Thymus (tissue), 14 donors: ENCODE measurements at places on chromosomes 16 and 17.

DNA sequence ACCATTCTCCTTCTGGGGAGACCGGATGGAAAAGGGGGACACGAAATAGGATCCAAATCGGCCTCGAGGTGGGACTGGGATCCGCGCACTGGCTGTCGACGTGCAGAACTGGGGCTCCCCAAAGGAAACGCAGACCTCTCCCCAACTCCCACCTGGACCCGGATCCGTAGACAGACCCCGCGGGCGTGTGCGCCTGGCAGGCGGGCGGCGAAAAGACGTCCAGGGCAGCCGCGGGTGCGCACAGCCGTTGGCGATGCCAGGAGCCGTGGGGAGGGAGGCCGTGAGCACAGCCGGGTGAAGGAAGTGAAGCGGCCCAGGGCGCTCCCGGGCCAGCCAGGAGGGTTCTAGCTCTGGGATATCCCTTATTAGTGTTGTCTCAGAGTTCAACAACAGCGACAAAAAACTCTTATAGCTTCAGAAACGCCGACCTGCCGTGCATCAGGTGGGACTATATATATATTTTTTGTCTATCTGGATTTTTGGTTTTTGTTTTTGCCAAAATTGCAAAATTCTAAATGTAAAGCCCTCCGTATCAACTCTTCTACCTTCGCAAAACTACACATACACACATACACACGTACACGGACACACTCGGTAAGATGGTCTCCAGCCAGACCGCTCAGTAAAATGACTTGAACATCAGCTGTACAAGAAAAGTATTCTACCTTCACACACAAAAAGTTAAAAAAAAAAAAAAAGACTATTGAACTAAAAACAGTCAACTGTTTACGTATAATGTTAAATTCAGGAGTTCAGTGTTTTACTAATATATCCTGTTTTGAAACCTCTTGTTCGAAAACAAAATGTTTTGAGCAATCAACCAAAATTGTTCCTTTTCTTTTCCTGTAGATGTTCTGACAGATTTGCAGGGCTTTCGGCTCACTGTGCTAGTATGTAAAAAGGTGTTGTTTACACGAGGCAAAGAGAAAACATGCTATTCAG lies 5.2 kb upstream of the AATF start:
- DNase-seq, result no peak

DNA sequence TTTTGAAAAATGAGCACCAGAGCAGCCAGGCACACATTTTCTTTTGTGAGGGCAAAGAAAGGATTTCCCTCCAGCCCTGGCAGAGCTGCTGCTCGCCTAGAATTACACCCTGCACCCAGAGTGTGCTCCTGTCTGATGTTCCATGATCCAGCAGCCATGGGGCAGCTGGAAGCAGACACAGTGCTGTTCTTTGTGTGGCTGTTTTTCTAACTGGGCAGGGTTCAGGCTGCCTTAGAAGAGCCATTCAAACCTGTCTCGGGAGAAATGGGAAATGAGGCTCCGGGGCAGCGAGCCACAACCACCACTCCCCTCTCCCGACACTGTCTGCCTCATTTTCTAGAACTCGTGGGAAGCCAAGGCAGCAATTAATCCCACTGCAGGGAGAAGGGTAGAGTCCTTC lies 28.9 kb downstream of the LITAF start:
- no peak for DNase-seq

DNA sequence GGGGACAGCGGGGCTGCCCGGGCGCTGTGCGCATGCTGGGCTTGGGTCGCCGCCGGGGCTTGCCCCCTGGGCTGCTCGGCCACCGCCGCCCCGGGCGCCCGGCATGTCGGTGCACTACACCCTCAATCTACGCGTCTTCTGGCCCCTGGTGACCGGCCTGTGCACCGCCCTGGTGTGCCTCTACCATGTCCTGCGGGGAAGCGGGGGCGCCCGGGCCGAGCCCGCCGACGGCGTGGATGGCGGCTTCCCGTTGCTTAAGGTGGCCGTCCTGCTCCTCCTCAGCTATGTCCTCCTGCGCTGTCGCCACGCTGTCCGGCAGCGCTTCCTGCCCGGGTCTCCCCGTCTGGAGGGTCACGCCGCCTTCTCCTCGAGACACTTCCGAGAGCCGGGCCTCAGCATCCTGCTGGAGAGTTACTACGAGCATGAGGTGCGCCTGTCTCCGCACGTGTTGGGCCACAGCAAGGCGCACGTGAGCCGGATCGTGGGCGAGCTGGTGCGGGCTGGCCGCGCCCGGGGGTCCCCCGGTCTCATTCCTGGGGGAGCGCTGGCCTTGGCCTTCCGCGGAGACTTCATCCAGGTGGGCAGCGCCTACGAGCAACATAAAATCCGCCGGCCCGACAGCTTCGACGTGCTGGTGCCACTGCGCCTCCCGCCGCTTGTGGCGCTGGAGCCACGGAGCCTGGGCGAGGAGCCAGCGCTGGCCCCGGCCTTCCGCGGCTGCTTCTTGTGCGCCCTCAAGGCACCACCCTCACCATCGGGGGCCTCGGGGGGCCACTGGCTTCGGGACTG lies 789 bp downstream of the ITPRIPL2 start:
- no peak for DNase-seq

DNA sequence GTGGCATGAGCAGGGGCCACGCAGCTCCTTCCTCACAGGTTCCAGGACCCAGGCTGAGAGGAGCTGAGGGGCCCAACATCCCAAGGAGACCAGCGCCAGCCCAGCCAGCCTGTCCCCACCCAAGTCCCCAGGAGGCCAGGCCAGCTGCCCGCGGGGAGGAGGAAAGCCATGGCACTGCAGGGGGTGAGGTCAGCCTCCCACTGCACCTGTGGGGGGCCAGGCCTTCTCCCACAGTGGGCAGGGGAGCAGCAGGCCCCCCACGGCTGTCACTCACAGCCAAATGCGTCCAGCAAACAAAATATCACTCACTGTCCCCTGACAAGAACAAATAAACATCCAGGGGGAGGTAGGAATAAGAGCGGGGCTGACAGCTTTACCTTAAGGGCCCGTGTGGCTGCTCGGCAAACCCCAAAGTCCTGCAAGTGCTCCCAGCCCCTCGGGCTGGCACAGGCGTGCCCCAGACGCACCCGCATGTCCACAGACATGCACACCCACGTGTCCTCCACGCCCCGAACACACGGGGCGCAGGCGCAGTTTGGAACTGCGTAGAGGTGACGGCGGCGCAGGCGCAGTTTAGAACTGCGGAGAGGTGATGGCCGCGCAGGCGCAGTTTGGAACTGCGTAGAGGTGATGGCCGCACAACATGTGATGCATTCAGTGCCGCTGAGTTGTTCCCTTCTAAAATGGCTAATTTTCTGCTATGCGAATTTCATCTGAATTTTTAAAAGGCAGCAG lies 291.1 kb downstream of the FOXL1 start:
- DNase-seq, result no peak

DNA sequence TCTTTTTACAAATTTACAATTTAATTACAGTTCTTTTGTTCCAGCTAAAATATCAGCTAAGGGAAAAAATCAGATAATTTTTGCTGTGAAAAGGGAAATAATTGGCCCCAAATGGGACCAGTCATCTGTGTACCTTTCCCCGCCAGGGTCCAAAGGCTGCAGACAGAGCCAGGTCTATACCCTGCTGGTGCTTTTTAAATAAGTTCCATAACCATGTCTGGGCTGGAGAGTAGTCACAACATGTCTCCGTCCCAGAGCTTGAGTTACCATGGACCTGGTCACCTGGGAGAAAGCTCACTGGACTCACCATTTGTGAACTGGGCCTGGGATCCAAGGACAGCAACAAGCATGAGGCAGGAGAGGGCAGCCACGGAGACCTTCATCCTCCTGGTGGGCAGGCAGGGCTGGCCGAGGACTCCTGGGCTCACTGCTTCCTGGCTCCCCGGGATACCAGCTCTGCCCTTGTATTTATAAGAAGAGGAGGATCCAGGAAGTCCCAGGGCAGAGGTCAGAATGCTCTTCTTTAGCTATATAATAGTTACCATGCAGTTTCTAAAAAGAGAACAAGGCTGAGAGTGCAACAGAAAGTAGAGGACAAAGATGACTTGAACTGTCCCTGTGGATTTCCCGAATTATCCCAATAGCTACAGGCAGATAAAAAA lies at the start of gene CCL15:
TSS of gene CCL15 (minus strand) at position 444 of the 662 bp plus-strand sequence. CDS start at position 383, 61 bp downstream.
- no peak for DNase-seq

DNA sequence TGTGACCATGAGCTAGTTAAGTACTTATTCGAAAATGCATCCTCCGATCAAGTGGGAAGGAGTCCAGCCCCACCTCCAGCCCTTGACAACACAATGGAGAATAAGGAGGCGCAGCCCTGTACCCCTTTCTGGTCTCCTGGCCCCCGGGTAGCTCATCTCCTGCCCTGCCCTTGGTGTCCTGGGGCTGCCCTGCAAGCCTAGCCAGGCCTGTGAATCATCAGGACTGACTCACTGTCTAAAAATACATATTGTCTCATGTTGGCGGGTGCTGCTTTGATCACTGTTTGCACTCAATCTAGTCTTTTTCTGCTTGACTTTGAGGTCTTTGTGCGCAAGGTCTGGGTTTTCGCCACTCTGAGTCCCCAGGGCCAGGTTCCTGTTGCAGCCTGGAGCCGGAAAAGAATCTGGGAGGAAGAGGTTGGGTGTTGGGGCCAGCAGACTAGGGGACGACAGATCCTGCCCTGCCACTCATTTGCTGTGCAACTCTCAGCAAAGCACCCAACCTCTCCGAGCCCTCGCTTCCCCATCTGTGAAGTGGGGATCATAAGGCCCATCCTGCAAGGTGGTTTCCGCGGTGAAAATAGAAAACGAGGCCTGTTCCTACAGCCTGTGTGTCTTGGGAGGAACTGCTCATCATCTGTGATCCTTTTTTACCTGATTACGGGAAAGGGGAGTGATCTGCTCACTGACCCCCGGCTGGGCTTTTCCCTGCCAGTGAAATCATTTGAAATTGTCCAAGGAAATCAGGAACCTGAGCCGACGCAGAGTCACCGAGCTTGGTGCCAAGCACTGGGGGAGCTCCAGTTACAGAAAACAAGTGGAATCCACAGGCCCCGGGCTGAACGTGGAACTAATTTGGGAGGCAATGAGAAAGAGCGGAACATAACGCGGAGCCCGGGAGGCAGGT lies 230.4 kb downstream of the PARN start:
- no peak for DNase-seq

- no peak for DNase-seq
Measured at GRCh38 chr16:3823427-3823826, 57.1 kb downstream of the CREBBP start.

GRCh38 chr16:24372824-24373223 lies 116.7 kb downstream of the CACNG3 start:
- DNase-seq, result no peak

- no peak for DNase-seq
Measured at GRCh38 chr16:64751906-64752305, 370.0 kb downstream of the CDH11 start.

DNA sequence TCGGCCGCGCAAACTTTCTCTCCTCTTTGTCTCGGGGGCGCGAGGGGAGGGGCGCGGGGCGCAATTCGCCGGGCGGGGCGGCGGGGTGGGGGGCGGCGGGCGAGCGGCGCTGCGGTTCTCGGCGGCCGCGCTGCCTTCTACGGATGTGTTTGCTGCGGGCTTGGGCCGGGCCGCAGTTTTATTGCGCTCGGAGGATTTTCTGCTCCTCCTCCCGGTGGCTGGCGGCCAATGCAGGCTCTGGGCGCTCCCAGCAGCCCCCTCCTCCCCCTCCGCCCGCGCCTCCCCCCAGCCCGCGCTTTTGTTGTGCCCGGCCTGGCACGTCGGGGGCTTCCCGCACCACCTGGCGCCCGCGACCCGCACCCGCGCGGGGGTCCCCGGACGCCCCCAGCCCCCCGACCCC lies at the start of gene TIMP2:
TSS of gene TIMP2 (minus strand) at position 154 of the 400 bp plus-strand sequence. CDS start 299 bp downstream, outside the sequence.
- DNase-seq, result peak; percentile 93

DNA sequence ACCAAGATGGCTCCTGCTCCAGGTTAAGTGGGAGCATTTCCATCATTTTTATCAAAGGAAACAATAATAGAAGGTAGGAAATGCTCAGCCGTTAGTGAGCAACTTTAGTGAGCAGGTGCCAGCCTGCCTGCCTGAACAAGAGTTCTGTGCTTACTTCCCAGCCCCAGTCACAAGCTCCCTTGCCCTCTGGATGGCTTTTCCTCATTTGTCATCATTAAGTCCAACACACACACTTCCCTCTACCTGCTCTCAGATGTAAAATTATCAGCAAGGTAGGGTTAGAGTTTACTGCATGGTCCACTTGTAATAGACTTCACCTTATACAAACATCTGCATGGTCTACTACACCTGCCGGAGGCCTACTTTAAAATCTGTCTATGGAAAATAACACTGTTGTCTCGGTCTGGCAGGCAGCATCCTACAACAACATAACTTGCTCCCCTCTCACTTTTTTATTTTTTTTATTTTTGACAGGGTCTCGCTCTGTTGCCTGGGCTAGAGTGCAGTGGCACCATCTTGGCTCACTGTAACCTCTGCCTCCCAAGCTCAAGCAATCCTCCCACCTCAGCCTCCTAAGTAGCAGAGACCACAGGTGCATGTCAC lies 12.7 kb downstream of the TEX2 start:
- no peak for DNase-seq

GRCh38 chr16:22356930-22357634 lies 17.3 kb downstream of the CDR2 start:
- DNase-seq, result no peak

GRCh38 chr16:27113341-27113841 lies 46.7 kb downstream of the C16orf82 start:
- no peak for DNase-seq

DNA sequence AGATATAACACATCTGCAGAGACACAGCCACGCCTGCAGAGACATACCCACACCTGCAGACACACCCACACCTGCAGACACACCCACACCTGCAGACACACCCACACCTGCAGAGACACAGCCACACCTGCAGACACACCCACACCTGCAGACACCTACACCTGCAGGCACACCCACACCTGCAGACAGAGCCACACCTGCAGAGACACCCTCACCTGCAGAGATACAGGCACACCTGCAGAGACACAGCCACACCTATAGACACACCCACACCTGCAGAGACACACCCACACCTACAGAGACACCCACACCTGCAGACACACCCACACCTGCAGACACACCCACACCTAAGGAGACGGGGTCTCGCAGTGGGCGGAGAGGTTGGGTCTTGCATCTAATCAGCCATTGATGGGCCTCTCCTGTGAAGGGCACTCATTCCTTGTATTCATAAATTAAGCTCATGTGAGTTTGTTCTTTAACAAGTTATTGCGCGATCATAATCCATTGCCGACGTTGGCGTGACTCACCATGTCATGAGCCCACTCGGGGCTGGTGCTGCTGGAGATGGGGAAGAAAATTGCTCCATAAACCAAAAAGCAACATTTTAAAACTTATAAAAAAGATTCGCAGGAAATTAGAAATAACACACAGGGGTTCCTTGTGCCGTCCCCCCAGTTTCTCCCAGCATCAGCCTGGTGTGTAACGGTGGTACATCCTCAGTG lies 28.9 kb upstream of the CDH15 start:
- no peak for DNase-seq

- DNase-seq, result no peak
Measured at GRCh38 chr17:51995797-51996403, 162.6 kb downstream of the CA10 start.
